ENCODE measurements at places on chromosomes 6 and 20.

GRCh38 chr6:49556429-49556837, 6.0 kb downstream of the C6orf141 start:
- peak; percentile 9 for DNase-seq

- no peak for DNase-seq
Observed at GRCh38 chr6:123417535-123417934, 219.2 kb downstream of the TRDN start.

DNA sequence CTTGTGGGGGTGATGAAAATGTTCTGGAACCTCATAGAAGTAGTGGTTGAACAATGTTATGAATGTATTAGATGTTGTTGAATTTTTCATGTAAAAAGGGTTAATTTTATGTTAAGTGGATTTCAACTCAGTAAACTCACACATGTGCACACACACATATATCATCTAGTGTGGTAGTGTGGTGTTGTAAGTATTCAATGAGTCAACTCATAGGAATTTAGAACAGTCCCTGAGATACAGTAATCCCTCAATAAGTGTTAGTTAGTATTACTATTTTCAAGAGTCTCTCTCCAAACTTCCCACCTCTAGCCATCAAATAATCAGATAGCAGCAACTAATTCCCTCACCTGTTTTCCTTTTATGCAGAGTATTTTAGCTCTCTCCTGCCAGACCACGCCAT, 563.1 kb upstream of the JARID2 start:
- DNase-seq, result peak; percentile 62

GRCh38 chr20:57695940-57696339, 13.9 kb downstream of the PMEPA1 start:
- DNase-seq, result no peak

GRCh38 chr20:22217712-22218352, 366.5 kb downstream of the FOXA2 start:
- no peak for DNase-seq

GRCh38 chr20:17470521-17470920, 60.7 kb downstream of the BFSP1 start:
- no peak for DNase-seq

DNA sequence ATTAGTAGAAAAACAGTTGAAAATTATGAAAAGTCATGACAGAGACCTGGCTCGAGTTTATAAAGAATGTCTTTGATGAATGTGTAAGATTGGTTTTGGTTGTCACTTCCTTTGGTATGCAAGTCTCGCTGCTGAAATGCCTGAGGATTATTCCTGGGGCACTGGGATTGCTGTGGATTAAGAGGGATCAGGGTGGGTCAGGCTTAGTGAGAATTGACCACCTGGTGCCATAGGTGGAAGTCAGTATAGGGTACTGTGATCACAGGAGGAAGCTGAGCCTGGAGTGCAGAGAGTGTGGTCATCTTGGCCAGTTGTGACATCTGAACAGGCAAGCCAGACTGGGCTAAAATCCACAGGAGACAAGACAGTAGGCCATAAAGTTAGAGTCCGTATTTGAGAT, 34.9 kb downstream of the CEP43 start:
- no peak for DNase-seq

GRCh38 chr20:40786336-40786735, 97.3 kb upstream of the MAFB start:
- no peak for DNase-seq

DNA sequence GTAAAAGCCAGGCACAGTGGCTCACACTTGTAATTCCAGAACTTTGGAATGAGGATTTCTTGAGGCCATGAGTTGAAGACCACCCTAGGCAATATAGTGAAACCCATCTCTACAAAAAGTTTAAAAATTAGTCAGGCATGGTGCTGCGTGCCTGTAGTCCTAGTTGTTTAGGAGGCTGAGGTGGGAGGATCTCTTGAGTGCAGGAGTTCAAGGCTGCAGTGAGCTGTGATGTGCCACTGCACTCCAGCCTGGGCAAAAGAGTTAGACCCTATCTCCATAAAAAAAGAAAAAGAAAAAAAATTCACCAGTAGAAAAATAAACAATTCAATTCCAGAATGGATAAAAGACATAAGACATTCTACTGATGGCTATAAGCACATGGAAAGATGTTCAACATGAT, 104.9 kb upstream of the LGSN start:
- no peak for DNase-seq

- no peak for DNase-seq
Observed at GRCh38 chr6:125153391-125154117, at the start of gene TPD52L1. TSS of gene TPD52L1 (plus strand) at chr6:125153773. CDS start at chr6:125153952, 179 bp downstream.

GRCh38 chr6:13212538-13212937, 115.8 kb downstream of the TBC1D7 start:
- no peak for DNase-seq

- DNase-seq, result no peak
Observed at GRCh38 chr6:15474196-15474595, 188.6 kb downstream of the DTNBP1 start.

DNA sequence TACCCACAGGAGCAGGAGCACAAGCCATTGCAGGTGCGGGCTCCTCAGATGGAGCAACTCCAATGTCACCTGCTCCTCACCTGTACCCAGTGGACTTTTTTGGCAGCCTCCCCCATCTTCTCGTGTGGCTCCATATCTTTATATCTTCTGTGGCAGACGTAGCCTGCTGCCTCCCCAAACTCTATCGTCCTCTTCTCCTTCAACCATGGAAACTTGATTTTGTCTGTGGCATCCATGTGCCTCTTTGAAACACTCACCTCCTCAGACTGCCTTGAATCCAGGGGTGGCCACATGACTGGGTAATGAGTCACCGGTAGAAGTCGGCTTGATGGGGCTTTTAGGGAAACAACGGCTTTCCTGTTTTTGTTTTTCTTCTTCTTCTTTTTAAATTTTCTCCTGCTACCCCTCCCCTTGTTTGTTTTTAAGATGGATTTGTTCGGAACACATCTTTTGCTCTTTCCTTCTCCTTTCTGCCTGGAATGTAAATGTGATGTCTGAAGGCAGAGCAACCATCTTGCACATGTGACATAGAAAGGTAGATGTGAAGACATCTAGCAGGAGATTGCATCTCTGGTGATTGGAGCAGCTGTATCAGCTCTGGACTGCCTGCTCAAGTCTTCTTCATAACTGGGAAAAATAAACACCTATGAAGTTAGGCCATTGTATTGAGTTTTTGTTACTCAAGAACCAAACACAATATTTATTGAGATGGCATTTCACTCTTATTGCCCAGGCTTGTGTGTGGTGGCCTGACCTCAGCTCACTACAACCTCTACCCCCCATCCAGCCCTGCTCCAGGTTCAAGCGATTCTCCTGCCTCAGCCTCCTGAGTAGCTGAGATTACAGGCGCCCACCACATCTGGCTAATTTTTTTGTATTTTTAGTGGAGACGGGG, 69.9 kb upstream of the DDR1 start:
- no peak for DNase-seq

GRCh38 chr20:7497985-7498384, 442.3 kb downstream of the HAO1 start:
- DNase-seq, result peak; percentile 62

GRCh38 chr6:25336996-25337395, 57.8 kb downstream of the CARMIL1 start:
- DNase-seq, result no peak

DNA sequence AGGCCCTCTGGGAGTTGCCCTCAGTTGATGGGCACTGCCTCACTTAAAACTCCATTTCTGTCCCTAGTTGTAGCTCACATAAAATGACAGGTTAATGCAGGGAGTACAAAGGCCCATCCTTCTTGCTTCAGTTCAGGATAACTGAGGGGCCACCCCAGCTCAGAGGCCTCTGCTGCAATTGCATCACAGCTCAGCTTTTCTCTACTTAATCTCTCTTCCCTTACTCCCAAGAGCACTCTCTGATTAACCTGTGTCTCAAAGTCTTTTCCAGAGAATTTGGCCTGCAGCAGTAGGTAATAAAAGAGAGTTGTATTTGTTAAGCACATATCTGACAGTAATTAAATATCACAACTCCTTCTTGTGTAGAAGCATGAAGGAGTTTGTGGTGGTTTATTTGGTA, 40.9 kb upstream of the FLRT3 start:
- DNase-seq, result no peak

DNA sequence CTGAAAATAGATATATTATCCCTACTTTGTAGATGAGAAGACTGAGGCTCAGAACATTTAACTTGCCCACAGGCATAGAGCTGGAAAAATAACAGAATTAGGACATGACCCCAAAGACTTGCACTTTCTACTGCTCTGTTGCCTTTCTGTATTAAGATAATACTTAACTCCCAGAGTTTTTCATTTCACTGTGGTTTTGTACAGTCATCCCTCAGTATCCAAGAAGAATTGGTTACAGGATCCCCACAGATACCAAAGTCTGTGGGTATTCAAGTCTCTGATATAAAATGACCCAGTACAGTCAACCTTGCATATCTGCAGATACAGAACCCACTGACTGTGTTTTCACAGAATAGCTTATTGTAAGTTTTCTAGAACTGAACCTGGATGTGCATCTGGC, 16.8 kb downstream of the MRS2 start:
- DNase-seq, result no peak

DNA sequence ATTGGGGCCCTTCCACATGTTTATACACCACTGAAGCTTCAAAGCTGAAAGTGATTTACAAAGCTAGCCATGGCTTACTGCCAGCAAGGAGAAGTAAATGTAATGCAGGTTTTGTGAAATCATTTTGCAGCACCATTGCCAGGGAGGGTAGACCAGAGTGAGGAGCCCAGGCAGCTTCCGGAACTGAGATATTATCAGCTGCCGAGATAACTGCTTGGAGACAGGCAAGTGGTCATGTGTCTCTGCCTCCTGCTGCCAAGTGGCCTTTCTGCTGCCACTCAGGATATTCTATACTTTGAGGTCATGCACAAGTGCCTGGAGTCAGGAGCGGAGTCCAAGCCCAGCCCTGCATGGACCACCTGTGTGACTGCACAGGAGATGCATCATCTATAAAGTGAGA, 160.2 kb downstream of the SYNDIG1 start:
- DNase-seq, result no peak

DNA sequence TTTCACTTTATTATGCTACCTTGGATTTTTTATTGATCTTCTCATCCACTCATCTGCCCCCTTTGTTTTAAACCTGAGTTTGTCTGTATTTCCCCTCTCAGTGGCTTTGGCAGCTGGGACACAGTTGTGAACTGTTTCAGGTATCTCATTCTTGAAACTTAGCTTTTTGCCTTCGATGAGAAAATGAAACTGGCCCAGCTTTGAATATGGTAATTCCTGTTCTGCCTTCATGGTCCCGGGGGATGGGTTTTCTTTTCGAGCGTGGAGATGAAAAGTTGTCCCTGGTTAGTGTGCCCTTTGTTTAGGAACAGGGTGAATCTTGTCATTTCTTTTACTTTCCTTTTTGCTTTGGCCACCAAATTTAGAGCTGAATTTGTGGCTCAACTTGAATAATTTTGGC, 25.6 kb downstream of the DHX35 start:
- DNase-seq, result no peak

DNA sequence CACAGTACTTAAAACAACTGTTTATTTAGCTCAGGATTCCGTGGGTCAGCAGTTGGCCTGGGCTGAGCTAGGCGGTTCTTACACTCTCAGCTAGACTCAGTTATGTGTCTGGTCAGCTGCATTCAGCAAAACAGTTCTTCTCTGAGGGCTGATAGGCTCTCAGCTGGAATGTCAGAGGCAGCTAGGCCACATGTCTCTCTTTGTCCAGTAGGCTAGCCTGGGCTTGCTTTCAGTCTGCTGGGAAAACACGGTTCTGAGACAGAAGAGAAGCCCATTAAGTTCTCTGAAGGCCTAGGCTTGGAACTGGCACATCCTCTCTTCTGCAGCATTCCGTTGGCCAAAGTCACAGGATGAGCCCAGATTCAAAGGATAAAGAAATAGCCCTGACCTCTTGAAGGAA, 65.6 kb downstream of the TULP4 start:
- no peak for DNase-seq

- no peak for DNase-seq
Observed at GRCh38 chr6:35084511-35085203, 56.5 kb downstream of the TCP11 start.

- no peak for DNase-seq
Observed at GRCh38 chr20:4154958-4155411, 139.6 kb upstream of the RNF24 start.

GRCh38 chr20:9015984-9016324, 52.9 kb upstream of the PLCB4 start:
- DNase-seq, result no peak

DNA sequence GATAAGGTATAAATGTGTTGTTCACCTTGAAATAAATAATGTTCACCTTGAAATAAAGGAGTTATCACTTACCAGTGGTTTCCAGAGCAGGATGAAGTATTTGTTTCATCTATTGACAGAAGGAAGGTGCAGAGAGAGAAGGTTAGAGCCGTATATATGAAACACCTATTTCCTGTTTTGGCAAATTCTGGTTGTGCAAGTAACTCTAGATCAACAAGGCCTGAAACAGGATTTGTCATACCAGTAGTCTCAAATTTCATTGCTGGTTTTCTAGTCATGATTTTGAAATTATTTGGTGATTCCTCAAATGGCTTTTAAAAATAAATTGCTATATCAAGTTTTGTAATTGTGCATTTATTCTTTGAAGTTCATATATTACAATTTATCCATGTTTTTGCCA, at the start of gene CRISP3:
Gene CRISP3 (minus strand): TSS at position 130 of the 400 bp plus-strand sequence. CDS start 21 bp downstream, at position 109.
- DNase-seq, result no peak

DNA sequence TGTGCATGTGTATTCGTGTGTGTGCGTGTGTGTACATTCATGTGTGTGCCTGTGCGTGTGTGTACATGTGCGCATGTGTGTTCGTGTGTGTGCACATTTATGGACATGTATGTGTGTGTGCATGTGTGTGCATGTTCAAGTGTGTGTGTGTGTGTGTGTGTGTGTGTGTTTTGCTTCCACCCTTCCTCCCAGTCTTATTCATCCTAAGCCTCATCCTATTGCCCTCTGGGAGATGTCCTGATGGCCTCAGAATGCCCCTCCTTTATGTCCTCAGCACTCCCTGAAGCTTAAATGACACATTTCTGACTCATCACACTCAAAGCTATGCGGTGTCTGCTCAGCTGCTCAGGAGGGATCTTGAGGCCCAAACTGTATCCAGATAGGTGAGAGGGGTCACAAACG, 76.6 kb upstream of the CCDC167 start:
- DNase-seq, result no peak

GRCh38 chr6:29925321-29925720, 17.0 kb upstream of the HLA-A start:
- DNase-seq, result no peak

- DNase-seq, result no peak
Observed at GRCh38 chr6:118725944-118726343, 74.6 kb upstream of the CEP85L start.

Data from fibroblast of skin of left biceps (primary cell).